ENCODE measurements at places on chromosomes 2 and 18.

DNA sequence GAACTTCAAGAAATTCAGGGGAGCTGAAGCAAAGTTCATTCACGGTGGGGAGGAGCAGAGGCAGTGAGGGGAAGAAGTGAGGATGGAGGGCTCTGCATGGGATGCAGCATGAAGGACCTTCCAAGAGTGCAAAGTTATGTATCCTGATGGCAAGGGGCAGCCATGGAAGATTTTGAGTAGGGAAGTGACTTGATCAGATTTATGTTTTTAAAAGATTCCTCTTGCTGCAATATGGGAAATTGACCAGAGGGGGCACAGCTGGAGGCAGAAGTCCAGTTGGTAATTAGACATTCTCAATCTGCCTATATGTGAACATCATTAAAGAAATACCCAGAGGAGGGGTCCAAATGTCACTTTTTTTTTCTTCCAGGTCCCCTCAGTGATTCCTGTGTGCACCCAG, 21.5 kb upstream of the ANXA4 start:
- no peak for DNase-seq

GRCh38 chr2:128269990-128270671, 48.5 kb downstream of the HS6ST1 start:
- no peak for DNase-seq

DNA sequence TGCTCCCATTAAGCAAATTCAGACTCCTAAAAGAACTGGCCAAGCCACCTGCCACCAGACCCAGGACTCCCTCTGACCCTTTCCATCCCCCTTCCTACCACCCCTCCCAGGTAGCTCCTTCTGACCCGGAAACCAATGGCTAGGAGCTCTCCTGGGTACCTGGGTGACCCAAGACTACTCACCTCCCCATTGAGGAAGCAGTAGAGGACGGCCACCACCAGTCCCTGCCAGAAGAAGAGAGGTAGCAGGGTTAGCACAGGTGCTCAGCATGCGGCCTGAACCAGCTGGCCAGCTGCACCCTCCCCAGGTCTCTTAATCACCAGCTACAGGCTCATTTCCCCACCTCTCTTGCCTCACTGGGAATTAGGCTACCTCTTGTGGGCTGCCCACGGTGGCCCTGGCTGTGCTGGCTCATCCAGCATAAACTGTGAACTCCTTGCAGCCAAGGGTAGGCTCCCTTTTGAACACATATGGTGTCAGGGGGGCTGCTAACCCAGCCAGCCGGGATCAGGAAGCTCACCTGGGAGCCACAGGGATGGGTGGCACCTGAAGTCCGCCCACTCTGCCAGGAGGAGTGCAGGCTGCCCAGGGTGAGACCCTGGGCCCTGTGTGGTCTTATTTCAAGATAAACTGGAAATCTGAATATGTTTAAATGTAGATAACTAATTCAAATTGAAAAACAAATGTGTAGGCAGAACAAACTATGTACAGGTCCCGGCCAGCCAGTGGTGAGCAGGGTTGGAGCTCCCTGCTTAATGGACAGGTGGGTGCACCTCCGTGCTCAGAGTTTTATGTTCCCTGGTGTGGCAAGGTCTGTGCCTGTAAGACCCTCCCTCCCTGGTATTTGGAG, 9.9 kb downstream of the TMEM37 start:
- DNase-seq: no peak

- no peak for DNase-seq
Measured at GRCh38 chr18:31064130-31064529, 21.6 kb upstream of the DSC3 start.

DNA sequence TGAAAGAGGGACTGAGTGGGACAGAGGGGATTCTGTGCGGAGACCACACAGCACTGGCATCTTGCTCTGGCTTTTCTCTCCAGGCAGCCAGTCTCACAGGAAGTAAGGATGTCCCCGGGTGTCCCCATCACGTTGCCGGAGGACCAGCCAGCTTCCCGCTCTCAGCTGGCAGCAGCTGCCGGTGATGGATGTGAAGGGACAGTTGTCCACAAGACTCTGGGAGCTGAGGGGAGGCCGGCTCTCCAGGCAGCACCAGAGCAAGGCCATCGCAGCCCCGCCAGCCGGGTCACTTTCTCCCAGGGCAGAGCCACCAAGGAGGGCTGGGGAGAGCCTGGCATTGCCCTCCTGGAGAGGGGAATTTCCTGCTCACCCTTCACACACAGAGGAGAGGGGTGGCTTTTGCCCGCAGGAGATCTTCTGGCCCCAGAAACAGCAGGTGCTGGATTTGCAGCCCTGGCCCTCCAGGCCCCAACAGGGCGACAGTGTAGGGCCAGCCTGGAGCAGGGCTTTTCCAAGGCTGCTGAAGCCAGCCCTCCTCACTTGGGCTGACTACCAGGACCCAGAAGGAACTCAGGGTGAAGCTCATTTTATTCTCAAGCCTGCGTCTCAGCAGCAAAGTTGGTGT, 24.0 kb upstream of the B3GNT7 start:
- no peak for DNase-seq

DNA sequence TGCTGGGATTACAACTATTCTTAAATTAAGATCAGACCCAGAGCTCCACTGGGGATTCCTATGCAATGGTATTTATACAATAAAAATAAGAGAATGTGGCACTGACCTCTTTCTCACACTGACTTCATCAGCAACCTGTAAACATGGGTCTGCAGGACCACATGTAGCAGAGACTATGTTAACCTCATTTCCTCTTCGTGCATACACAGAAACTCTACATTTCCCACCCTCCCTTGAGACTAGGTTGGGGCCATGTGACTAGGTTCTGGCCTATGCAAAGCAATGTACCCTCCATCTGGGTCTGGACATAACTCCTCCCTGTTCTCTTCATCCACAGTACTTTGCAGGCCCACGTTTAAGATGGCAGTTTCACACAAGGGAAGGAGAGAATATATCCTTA, 514.4 kb upstream of the CHAC2 start:
- DNase-seq: no peak

Measured in effector memory CD8-positive, alpha-beta T cell (primary cell).